ENCODE measurements at places on chromosomes 2 and 18. TPM values are rescaled to one million over a fixed set of nuclear protein-coding genes. Genes with fewer than 3 reads are reported as not detected.

The TWSG1 gene
- 13.7 TPM for total RNA-seq

- peak overlapping the region; percentile 56 for H3K27ac ChIP-seq
- peaks cover 26% of the 10 kb centered on the region for H3K4me1 ChIP-seq
- peaks cover 14% of the 10 kb centered on the region for H3K36me3 ChIP-seq
- DNase-seq = no peak
Observed at GRCh38 chr2:3042601-3043585, 334.7 kb downstream of the EIPR1 start.

DNA sequence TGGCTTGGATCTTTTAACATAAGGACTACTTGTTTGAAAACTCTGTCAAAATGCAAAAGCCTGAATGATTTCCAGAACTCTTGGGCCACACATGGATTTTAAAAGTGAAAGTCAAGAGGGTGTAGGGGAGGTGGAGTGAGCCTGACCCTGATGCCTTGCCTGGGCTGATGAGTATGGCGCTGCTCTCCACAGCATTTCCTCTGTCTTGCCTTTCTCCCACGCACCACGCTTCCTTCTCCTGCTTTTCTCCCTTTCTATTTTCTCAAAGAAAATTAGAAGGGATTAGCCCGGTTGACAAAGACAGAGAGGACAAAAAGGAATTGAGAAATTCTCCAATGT is 207.0 kb upstream of the CCDC68 start:
- no peak overlapping the region for H3K27ac ChIP-seq
- no peak for DNase-seq
- no peak overlapping the region for H3K4me3 ChIP-seq
- H3K36me3 ChIP-seq = no peaks in the 10 kb centered on the region
- H3K4me1 ChIP-seq = no peaks in the 10 kb centered on the region
- H3K27me3 ChIP-seq = no peaks in the 10 kb centered on the region

- H3K27me3 ChIP-seq = no peaks in the 10 kb centered on the region
- DNase-seq = no peak
- no peaks in the 10 kb centered on the region for H3K4me1 ChIP-seq
Observed at GRCh38 chr18:36153203-36153602, 23.5 kb downstream of the ELP2 start.

- peaks cover 9% of the 10 kb centered on the region for H3K27me3 ChIP-seq
- no peaks in the 10 kb centered on the region for H3K36me3 ChIP-seq
- H3K4me3 ChIP-seq = peak overlapping the region; percentile 39
- peak overlapping the region; percentile 92 for H3K27ac ChIP-seq
- DNase-seq = peak; percentile 46
Observed at GRCh38 chr2:222753251-222753824, 81.9 kb downstream of the MOGAT1 start.

DNA sequence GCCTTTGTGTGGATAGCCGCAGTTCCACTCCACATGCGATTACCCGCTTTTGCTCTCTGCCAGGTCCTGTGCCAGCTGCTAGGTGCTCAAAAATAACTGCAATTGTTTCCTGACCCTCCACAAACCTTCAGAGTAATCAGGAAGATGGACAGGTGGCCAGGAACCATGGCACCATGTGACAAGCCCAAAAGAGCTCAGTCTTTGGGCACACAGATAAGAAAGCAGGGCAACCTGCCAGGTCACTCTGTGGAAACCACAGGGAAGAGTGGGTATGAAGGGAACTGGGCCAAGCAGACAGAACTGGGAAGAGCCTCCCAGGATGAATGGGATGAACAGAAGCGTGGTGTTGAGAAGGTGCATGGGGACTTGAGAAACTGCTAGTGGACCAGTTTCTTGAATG is 79.4 kb upstream of the AGAP1 start:
- peaks cover 4% of the 10 kb centered on the region for H3K4me1 ChIP-seq
- peaks cover 2% of the 10 kb centered on the region for H3K27me3 ChIP-seq
- DNase-seq = no peak
- H3K27ac ChIP-seq = no peak overlapping the region
- H3K4me3 ChIP-seq = no peak overlapping the region

DNA sequence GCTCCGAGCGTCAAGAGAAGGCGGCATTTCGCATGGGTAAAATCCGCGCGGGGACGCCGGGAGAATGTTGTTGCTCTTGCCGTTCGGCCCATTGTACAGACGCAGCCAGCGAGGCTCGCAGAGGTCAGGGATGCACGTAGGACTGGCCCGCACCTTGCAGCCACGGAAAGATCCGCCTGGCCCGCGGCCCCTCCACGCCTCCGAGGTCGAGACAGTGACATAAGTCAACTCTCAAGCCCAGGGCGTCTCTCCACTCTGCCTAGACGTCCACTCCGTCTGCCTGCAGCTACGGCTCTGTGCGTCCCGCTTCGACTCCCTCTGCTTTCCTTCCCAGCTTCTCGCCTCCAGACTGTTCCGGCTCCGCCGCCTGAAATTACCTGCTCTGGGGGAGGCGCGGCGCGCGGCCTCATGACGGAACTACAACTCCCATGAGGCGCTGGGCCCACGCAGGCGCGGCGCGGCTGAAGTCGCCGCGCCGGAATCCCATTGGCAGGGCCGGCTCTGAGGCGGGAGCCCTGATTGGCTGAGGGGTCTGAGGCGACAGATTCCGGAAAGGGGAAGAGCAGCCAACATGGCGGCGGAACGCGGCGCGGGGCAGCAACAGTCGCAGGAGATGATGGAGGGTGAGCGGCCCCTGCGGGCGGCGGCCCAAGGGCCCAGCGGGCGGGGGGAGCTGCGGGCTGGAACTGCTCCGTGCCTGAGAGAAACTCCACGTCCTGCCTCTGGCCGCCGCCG is at the start of gene PPP1R7:
Gene PPP1R7 (plus strand): TSS at position 543 of the 735 bp plus-strand sequence. CDS start 29 bp downstream, at position 572.
- peak within 1 kb of the TSS; percentile 89 for H3K27ac ChIP-seq
- peak; percentile 95 for DNase-seq
- peaks cover 4% of the 10 kb centered on the region for H3K27me3 ChIP-seq
- H3K36me3 ChIP-seq = peaks cover 5% of the 10 kb centered on the region
- H3K4me1 ChIP-seq = peaks cover 10% of the 10 kb centered on the region
